ENCODE measurements at places on chromosomes 4 and X.

GRCh38 chrX:108235986-108236385 is 144.4 kb downstream of the ATG4A start:
- no peak for DNase-seq

- no peak for DNase-seq
These were observed 201.3 kb upstream of the CTSO start for GRCh38 chr4:156154978-156155377.

DNA sequence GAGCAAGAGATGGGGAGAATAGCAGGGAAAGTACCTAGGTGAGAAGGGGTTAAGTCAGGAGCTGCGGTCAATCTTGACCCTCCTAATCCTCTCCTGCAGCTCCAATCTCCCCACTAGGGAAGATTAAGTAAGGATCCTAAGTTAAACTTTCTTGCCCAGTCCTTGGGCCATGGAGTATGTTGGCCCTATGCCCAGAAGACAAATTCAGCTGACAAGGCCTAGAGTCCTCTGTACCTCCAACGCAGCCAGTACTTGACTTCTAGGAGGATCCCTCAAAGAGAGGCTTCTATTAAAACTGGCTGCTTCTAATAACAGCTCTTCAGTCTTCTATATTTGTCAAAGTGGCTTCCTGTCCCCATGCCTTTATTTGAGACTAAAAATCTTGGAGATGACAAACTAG is 1.4 kb downstream of the CLDN2 start:
- no peak for DNase-seq

DNA sequence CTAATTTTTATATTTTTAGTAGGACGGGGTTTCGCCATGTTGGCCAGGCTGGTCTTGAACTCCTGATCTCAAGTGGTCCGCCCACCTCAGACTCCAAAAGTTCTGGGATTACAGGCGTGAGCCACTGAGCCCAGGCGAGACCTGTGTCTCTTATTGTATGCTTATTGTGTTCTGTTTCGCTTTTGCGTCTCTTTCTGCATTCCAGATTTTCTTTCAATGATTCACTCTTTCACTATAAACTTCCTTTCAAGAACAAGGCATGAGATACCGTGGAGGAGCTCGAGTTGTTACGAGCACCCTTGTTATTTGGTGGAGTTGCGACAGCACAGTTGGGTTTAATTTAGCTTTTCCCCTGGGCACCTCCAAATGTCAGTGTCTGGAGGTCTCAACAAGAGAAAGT is 366.7 kb upstream of the FAT1 start:
- DNase-seq, result no peak

DNA sequence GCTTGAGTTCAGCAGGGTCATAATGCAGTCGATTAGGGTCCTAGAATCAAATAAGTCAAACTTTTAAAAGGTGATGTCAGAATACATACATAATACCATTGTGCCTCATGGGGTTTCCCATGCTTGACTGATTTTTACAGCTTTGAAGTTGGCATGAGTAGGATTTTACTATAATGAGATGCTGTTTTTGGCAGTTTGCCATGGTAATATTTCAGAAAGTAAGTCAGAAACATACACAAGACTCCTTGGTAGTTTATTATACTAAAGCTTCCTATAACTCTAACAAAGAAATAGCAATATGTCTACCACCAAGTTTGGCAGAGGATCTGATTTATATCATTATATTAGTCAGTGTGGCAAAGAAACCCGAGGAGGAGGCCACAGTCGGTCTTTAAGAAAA is 45.2 kb downstream of the PHKA2 start:
- DNase-seq, result no peak

GRCh38 chrX:134580907-134581306 is 77.4 kb downstream of the PLAC1 start:
- DNase-seq, result no peak

DNA sequence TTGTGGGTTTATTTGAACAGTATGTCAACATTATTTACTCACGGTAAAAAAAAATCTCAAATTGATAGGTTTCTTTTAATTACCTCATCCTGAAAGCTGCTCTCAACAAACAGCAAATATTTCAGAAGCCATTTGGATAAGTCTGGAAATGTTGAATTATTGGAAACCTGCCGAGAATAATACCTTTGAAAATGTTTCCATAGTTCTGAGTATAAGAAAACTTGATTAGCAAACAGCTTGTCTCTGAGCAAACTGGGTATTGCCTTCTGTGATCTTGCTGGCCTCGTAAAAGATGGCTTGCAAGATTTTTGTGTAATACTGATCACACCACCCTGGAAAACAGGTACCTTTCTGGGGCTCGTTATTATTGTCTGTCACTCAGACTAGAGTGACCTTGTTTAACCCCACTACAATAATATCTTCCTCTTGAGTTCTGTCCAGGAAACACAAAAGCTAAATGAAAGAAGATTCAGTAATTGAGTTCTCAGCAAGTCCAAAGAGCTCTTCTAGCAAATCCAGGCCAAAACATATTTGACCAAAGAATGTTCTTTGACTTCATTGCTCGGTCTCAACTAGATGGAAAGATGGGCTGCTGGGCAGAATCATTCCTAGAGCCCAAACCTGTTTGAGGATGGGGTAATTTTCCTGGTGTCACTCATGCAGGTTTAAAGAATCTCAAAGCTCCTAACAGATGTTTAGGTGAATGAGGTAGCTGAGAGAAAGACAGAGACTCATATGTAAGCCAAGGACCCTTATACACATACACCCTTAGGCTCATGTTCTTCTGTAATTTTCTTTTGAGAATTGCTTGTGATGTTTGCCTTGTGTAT is 255.6 kb upstream of the JADE1 start:
- DNase-seq, result no peak

GRCh38 chrX:65195621-65196020 is 219.4 kb upstream of the ZC4H2 start:
- DNase-seq, result no peak

GRCh38 chr4:16715482-16715881 is 183.0 kb downstream of the LDB2 start:
- no peak for DNase-seq

DNA sequence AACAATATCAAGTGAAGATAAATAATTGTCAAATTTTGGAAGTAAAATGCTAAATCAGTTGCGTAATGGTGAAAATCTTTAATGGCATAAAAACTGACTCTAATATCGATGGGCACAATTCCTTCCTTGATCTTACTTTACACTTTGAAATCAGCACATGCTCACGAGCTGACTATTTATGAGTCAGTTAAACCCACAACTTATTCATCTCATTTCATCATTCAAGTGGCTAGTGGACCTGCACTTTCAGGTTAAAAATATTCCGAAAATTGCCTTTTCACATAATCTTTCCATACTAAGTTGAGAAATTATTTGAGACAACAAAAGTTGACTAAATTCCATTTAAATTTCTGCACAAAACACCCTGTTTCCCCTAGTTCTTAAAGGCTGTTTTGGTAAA is 582.1 kb upstream of the TENM3 start:
- no peak for DNase-seq

GRCh38 chr4:4519297-4519894 is 22.5 kb downstream of the STX18 start:
- DNase-seq, result no peak
